ENCODE measurements at places on chromosomes 5 and 9.

- no peak for DNase-seq
Observed at GRCh38 chr5:159497221-159497620, 166.9 kb upstream of the IL12B start.

DNA sequence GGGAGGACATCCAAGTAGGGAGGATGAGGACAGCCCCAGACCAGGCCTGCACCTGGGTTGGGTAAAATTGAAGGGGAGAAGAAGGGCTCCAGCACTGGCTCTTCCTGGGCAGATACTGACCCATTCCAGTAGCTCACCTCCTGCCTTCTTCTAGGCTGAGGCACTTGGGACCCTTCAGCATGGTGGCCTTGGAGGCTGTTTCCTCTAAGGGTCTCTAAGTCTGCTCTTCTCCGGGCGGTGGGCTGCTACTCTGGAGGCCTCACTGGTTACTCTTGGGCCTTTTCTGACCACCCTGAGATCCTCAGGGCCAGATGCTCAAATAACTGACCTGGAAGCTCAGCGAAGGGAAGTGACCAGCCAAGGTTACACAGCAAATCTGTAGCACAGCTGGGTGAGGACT, 2.8 kb upstream of the TIFAB start:
- DNase-seq: no peak

DNA sequence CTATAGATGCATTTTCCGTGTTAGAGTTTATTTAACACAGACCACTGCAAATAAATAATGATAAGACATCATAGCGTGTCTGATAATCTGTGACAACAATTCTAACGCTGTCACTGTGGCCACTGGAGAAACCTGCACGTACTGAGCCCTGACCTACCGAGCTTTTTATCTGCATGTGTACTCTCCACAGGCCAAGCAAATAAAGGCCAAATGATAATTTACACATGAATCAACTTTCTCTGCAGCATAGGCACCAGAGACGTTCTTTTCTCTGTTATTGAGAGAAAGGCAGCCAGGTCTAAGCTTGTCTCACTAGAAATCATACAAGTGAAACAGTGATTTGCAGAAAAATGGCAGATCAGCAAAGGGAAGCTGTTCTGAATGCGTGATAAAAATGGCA, 75.8 kb downstream of the POU5F2 start:
- DNase-seq: no peak

- DNase-seq: no peak
Observed at GRCh38 chr9:89518466-89519365, 20.8 kb upstream of the SEMA4D start.

GRCh38 chr5:89280103-89281037, 397.4 kb upstream of the MEF2C start:
- no peak for DNase-seq

DNA sequence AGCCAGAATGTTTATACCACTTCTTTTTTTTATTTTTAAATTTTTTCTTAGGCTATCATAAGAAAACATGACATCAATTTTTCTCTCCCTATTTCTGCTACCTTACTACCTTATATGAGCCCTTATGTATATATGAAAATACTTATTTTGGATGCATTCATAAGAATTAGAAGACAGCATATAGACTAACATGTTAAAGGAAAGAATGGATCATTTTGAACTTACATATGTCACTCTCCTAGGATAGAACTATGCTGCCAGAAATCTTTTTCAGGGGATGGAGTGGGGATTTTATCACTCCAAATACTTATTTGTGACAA, 51.8 kb downstream of the SNX24 start:
- DNase-seq: no peak

DNA sequence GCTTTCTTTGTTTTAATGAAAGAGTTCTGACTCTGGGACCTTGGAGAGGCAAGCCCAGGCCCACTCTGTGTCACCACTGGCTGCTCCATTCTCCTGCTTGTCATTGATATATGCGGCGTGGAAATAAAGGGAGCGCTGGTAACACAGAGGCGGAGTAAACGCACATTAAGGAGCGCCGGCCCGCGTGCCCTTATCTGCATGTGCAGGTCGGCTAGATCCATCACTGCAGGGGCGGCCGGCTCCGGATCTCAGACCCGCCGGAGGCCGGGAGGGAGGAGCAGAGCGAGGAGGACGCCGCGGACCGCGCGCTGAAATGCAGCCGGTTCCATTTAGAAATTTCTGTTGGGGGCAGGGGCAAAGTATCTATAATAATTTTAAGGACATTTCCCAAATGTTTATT, 70.8 kb downstream of the MRPL36 start:
- no peak for DNase-seq

DNA sequence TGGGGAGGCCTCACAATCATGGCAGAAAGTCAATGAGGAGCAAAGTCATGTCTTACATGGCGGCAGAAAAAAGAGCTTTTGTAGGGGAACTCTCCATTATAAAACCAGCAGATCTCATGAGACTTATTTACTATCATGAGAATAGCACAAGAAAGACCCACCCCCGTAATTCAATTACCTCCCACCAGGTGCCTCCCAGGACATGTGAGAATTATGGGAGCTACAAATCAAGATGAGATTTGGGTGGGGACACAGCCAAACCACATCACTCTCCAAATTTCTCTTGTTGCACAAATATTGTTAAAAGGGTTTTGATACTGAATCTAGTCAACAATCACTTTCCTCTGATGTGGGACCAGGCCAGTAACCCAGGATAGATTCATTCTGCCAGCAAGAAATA, 1176.1 kb downstream of the CDH9 start:
- DNase-seq: no peak

DNA sequence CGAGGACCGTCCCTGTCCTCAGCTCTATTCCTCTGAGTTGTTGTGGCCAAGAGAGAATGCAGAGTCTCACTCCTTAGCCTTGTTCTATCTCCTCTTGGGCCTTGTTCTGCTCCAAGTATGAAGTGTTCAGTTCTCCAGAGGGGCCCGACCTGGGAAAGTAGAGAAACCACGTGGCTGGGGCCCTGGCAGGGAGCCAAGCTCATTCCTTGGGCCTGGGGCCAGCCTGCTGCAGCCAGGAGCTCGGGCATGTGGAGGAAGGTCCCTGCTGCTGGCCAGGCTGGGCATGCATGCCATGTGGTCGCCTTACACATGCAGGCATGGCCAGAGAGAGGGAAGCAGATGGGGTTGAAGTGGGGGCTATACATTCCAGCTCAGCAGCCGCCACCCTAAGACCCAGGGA, 60.7 kb downstream of the COL27A1 start:
- DNase-seq: no peak

DNA sequence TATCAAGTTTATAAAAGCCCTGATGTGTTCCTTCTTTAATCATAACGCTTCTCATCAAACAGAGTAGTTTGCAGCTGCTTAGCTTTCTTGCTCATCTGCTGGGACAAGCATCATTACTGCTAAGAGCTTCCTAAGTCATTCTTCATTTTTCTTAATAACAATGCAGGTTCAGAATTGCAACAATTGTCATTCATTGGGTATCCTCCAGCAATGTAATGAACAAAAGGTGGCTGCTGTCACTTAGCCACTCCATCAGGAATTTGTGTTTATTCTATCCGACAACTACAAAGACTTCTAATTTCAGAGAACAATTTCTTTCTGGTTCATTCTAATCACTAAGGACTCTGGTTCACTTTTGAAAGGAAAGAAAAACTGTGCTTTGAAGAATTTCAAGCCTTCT, 836.7 kb upstream of the CDH10 start:
- no peak for DNase-seq

DNA sequence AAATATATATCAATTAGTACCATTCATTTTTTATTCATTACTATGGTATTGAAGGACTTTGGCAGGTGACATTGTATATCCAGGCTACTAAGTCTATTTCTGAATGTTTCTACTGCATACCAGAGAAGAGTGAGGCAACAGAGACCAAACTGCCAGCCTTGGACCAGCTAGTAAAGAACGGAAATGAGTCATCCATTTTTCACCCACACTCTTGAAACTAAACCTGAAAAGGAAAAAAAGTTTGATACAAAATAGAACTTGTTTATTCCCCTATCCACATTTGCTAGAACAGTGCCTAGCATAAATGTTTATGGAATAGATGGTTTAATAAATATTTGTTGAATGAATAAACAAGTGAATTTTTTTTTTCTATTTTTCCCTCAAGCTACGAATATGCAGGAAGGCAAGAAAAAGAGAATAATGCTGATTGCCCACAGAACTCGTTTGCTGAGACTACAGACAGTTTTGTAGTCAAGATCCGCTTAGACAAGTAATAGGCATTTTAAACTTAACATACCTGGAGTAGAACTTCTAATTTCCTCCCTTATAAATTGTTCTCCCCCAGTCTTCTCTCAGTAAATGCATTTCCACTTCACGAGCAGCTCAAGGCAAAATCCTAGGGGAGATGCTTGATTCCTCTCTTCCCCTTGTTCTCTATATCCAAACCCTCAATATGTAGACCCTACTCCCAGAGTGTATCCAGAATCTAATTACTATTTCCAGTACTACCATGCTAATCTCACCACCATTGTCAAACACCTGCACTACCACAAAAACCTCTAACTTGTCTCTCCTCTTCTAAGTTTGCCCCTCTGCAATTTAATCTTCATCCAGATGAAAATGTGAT, 146.2 kb upstream of the RASA1 start:
- no peak for DNase-seq

DNA sequence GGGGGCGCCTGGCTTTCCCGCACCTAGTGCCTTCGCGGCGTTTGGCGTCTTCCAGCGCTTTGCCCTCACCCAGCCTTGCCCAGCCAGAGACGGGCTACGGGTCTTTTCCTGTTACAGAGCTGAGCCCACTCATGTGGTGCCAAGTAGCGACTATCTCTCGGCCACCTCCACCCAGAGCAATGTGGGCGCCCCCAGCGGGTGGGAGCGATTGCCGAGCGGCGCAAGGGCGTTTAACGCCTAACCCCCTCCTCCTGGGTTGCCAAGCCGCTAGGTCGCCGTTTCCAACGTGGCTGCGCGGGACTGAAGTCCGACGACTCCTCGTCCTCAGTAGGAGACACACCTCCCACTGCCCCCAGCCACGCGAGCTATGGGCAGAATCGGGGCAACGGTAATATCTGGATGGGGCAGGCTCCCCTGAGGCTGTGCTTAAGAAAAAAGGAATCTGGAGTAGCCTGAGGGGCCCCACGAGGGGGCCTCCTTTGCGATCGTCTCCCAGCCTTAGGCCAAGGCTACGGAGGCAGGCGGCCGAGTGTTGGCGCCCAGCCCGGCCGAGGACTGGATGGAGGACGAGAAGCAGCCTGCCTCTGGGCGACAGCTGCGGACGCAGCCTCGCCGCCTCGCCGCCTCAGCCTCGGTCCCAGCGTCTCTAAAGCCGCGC, 5.8 kb downstream of the TLX3 start:
- DNase-seq: no peak

- no peak for DNase-seq
Observed at GRCh38 chr9:77170991-77171699, 6.2 kb upstream of the VPS13A start.

- DNase-seq: no peak
Observed at GRCh38 chr9:86093788-86094555, 5.4 kb downstream of the GOLM1 start.

GRCh38 chr5:52554293-52554692, 233.4 kb upstream of the ITGA1 start:
- no peak for DNase-seq

- DNase-seq: no peak
Observed at GRCh38 chr9:98146101-98146991, 27.3 kb upstream of the TRIM14 start.

GRCh38 chr9:87547671-87548081, 50.0 kb downstream of the DAPK1 start:
- DNase-seq: no peak

Data from cortex of kidney (tissue), 1 donor.